NCI-H2029 (cell line): ENCODE measurements at places on chromosomes 5 and 9.

- DNase-seq: peak; percentile 58
Measured at GRCh38 chr5:1801222-1801966, at the start of gene NDUFS6. Gene NDUFS6, plus strand, starts transcription at chr5:1801407. Its CDS starts 11 bp downstream, at chr5:1801418.

DNA sequence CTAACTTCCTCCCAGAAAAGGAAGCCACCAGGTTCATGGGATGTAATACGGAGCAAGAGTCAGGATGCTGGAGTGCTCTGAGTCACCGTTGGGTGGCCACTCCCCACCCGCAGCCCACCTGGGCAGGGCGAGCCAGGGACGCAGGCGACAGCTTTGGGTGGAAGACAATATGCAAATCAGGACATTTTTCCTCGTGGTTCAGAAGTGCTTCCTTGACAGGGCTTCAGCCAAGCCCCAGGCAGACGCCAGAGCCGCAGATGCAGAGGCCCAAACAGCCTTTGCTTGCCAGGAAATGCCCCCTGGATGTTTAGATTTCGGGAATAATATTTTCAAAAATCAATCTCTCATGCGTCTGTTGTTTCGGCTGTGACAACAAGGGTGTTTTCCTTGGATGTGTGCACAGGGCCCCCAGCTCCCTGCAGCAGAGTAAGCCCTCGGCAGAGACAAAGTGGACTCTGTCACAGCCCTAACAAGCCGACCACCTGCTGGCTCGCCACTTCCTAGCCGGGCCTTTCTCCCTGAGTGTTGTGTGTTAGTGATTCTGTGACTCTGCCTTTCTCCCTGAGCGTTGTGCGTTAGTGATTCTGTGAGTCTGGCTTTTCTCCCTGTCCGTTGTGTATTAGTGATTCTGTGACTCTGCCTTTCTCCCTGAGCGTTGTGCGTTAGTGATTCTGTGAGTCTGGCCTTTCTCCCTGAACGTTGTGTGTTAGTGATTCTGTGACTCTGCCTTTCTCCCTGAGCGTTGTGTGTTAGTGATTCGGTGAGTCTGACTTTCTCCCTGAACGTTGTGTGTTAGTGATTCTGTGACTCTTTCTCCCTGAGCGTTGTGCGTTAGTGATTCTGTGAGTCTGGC, 11.8 kb upstream of the SLC9A3 start:
- DNase-seq: no peak

DNA sequence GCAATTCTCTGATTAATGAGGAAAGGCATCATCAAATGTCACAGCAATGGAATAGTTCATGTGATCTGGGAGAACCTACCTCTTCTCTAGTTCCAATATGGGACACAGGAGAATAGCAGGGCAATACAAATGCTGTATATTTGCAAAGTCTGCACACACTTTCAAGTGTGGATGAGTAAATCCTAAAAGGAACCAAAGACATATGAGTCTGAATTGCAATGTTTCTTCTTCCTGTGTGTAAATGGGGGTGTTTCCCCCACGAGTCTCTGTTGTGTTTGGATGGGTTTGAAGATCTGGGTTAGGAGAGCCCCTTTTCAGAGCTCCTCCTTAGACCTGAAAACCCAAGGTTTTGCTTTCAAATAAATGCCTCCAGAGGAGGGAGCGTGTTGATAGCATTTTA, 26.9 kb downstream of the SLC46A2 start:
- no peak for DNase-seq

DNA sequence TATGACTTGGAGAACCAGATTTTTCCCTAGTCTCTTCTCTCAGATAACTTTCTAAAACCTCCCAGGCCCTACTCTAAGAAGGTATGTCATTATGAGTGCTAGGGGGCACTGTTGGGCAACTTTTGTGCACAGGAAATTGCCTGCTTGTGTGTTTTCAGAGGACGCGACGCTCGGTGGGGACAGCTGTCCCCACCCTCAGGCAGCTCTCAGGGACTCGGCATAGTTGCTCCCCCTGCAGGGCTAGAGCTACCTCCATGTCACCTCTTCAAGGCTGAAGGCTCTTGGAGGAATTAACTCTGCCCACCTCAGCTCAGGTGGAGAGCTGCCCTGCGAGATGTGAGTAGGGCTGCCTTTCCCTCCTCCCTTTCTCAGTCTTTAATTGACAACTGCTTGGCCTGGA, 10.2 kb upstream of the TIFAB start:
- peak; percentile 53 for DNase-seq

- DNase-seq: no peak
Measured at GRCh38 chr9:134367791-134368490, 41.7 kb downstream of the RXRA start.

GRCh38 chr5:151159649-151160373, 2.2 kb upstream of the ANXA6 start:
- no peak for DNase-seq

DNA sequence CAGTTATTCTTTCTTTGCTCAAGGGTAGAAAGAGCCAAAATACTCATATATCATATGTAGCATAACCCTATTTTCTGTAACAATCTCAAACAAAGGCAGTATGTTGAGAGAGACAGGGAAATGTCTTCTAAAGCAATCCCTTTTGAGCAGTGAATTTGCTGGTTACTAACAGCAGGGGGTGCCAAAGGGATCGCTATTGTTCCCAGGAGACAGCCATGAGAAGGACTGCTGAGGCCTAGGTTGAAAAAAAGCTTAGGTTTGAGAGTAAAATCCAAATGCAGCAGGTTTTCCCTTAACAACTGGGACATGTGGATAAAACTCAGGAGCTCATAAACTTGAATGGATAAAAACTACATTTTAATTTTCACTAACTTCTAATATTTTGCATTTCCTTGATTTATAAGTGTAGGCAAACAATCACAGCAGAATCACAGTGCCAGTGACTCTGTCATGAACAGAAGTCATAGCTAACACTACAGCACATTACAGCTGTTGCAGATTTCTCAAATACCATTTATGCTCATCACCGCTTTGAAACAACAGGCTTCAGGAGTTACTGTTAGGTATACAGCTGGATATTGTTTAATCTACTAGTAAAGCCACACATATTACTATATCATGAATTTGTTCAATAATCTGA, 148.4 kb downstream of the MAPKAP1 start:
- peak; percentile 60 for DNase-seq

GRCh38 chr5:81247441-81247972, 14.4 kb downstream of the CKMT2 start:
- no peak for DNase-seq

- DNase-seq: peak; percentile 60
Measured at GRCh38 chr5:151315998-151316597, 12.5 kb upstream of the SLC36A3 start.

DNA sequence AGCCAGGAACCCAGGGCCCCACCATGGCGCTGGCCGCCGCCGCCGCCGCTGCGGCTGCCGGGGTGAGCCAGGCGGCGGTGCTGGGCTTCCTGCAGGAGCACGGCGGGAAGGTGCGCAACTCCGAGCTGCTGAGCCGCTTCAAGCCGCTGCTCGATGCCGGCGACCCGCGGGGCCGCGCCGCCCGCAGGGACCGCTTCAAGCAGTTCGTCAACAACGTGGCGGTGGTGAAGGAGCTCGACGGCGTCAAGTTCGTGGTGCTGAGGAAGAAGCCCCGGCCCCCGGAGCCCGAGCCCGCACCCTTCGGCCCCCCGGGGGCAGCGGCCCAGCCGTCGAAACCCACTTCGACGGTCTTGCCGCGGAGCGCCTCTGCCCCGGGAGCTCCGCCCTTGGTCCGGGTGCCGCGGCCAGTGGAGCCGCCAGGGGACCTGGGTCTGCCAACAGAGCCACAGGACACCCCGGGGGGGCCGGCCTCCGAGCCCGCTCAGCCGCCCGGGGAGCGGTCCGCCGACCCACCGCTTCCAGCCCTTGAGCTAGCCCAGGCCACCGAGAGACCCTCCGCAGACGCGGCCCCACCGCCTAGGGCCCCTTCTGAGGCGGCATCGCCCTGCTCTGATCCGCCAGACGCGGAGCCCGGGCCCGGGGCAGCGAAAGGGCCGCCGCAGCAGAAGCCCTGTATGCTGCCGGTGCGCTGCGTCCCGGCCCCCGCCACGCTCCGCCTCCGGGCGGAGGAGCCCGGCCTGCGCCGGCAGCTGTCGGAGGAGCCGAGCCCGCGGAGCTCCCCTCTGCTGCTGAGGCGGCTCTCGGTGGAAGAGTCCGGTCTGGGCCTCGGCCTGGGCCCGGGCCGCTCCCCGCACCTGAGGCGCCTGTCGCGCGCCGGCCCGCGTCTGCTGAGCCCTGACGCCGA, 749 bp downstream of the SOWAHA start:
- DNase-seq: peak; percentile 9

DNA sequence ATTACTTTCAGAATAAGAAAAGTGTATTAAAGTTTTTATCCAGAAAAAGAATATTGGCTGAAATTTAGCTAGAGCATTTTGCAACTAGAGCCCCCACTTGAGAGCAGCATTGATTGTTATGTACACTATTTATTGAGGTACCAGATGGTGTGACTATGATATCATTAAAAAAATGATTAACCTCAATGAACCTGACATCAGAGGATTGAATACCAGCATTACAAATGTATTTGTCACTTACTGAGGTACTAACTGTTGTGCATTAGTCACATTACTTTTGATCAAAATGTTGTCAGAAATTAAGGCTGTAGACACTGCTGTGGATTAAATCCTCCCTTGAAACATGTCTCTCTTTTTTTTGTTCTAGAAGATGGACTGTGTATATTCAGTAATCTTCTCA, 127.8 kb upstream of the DHFR start:
- no peak for DNase-seq

DNA sequence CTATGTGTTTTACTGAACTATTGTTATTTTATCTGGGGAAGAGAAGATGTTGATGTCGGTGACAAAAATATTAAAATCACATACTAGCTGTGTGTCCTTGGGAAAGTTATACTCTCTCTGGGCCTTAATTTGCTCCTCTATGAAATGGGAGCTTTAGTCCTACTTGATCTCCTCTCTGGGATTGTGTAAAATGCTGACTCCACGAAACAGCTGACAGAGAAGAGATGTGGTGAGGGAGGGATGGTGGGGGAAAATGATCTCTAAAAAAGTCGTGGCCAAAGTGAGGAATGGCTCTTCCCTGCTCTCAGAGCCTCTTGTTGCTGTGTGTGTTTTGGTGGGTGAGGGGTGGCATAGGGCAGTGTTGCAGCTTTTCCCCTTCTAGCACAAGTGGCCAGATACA, 173.7 kb downstream of the MELK start:
- peak; percentile 38 for DNase-seq

GRCh38 chr9:6764523-6764922, 6.8 kb downstream of the KDM4C start:
- DNase-seq: no peak

- DNase-seq: no peak
Measured at GRCh38 chr9:114364134-114365041, 23.4 kb downstream of the AKNA start.

DNA sequence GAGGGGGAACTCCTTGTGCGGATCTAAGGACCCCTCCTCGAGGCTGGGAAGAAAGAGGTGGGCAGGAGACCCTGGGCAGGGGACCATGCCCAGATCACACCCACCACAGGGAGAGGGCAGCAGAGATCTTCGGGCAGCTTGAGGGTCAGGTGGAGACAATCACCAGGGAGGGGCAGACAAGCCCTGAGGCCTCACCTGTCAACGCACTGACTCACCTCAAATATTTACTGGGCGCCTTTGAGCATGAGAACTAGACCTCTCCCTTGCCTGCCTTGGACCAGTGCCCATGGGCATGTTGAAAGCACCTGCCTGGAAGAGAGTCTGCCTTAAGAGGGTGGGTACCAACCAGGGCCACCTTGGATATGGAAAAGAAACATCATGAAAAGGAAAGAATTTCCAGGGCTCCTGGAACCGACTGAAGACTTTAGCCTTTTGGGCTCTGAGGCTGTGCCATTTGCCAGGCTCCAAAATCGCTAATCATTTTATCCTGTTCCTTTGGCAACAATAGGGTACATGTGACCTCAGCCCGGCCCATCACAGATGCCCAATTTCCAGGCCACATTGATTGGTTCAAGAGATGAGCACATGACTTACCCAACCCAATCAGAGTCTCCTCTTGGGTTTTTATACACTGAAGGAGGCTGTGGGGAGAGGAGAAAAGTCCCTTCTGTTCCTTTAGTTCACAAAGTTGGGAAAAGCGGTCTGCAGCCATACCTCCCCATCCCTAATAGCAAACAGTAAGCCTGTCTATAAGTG, 10.4 kb upstream of the SPINK4 start:
- DNase-seq: peak; percentile 96

- DNase-seq: no peak
Measured at GRCh38 chr5:148708854-148709253, 54.5 kb upstream of the HTR4 start.

GRCh38 chr9:99824378-99825171, 2.9 kb downstream of the NR4A3 start:
- no peak for DNase-seq

DNA sequence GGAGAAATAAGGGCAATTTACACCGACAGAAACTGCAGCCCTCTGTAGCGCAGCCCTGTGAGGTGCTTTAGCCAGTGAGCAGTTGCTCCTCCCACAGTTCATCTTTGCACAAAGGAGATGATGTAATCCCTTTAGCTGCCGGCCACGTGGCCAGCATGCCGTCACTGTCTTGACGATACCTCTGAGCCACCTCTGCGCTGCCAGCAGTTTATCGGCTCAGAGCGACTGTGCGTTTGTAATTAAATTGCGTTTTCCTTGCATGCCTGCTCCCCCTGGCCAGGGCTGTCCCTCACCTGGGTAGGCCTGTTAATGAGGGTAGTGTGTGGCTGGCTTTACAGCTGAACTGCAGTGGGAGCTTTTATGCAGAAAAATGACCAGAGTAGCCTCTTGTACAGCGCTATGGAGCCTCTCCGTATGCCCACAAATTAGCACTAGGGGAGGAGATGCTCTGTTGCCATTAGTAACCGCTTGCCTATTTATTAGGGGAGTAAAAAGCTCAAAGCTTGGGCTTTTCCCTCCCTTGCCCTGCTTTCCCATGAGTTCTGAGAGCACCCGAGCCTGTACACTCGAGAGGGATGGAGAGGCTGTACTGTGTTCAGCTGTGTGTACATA, 107.0 kb downstream of the TRIO start:
- peak; percentile 97 for DNase-seq

DNA sequence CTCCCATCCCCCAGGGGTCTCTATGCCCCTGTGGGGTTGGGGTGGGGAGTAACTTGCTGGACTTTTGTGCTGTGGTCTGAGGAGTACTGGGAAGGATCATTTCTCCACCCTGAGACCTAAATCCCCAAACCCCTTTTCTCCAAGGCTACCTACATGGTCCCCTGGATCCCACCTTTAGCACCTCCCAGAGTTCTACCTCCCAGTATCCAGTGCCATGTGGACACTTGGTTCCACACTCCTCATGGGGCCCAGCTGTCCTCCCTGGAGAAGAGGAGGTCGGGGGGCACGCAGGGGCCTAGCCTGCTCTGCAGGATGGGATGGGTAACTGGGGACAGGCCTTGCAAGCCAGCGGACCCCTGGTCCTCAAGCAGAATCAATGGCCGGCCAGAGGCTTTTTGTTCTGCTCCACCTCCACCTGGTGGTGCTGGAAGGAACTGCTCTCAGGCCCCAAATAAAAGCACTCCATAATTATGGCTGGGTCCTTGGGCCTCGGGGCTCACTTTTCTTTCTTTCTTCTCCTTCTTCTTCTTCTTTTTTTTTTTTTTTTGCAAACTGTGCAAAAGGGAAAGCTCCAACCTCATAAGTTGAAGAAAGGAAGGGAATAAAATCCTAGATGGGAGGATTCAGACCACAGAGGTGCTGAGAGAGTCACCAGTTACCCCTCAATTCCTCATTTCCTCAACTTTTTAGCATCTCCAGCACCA, 68.4 kb downstream of the PSD2 start:
- peak; percentile 50 for DNase-seq

- no peak for DNase-seq
Measured at GRCh38 chr9:134600836-134601638, 40.6 kb upstream of the COL5A1 start.
